ENCODE measurements at places on chromosomes 6 and 20.
A peak's percentile ranks its signal among the peaks of the same experiment; 100 is the strongest.

GRCh38 chr20:23637282-23638221 is at the start of gene CST3:
Gene CST3 (minus strand): TSS chr20:23637955. CDS start chr20:23637862, 93 bp downstream.
- no peak for DNase-seq

GRCh38 chr6:41697861-41698781 is 37.3 kb downstream of the TFEB start:
- no peak for DNase-seq

DNA sequence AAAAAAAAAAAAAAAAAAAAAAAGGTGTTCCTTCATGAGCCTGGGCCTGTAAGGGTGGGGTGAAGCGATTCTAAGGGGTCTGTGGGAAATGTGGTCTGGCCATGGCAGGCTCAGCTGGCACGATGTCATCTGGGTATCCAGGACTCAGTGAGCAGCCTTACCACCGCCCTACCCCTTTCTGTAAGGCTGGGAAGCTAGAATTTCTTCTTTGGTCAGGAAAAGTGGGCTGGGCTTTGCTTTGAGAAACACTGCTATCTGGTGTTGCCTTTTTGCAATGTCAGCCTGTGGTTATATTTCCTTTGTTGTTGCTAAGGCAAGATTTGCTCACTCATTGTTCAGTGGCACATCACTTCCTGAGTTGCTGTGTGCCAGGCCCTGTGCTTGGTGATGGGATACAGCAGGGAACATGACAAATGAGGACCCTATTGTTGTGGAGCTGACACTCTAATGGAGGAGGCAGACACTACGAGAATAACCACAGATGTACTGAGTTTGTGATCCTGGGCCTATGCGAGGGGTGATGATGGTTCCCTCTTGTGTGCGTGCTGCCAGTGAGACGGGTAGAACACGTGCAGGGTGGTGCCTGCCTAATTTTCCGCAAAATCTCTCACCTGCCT is 45.9 kb upstream of the ZNFX1 start:
- no peak for DNase-seq

- no peak for DNase-seq
Observed at GRCh38 chr6:158389193-158389919, 77.1 kb downstream of the TULP4 start.

- peak; percentile 96 for DNase-seq
Observed at GRCh38 chr6:43427406-43428111, at the start of gene ABCC10. Gene ABCC10 (plus strand): TSS chr6:43427541. CDS start chr6:43427979, 438 bp downstream.
